ENCODE measurements at places on chromosomes 1 and 21.

- DNase-seq: no peak
Measured at GRCh38 chr21:44027607-44028286, 15.6 kb downstream of the TRAPPC10 start.

- DNase-seq: no peak
Measured at GRCh38 chr1:171212607-171213351, 27.7 kb downstream of the FMO2 start.

DNA sequence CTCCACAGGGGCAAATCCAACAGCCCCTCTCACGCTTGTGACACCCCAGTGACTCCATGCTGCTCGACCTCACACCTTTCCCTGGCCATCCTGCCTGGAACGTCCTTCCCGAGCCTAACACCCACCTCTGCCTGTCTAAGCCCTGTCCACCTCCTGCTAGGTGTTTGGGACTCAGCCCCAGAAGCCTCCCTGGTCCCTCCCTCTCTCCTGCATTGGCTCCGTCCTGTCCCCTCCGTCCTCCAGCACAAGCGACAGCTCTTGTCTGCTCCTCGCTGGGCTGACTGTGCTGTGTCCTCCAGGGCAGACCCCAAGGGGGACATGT is 102.0 kb upstream of the IFFO2 start:
- no peak for DNase-seq

DNA sequence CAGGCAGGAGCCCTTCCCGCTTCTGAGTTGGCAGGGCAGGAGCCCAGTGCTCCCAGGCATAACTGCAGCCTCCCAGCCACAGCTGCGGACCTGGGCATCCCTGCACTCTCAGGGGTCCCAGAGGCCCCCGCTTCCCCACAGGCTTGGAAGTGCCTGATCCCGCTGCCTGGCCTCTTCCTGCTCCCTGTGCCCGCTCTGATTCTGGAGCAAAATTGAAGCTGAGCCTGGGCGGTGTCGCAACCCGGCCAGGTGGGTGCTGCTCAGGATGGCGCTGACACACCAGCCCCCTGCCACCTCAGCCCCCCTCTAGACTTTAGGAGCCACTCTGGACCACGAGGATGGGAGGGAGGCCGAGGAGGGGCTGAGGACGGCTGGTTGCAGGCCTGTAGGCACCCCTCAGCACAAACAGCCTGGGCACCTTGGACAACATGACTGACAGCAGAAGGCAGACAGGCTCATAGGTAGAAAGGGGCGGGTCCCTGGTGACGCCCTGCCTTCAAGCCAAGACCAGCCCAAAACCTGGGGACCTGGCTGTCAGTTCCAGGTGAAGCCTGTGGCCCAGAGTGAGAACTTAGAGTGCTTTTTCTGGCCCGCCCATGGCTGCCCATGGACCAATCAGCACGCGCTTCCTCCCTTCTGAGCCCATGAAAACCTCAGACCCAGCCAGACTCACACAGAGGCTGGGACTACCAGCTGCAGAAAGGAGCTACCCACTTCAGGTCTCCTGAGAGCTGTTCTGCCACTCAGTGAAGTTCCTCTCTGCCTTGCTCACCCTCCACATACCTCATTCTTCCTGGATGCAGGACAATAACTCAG is 7.2 kb downstream of the HLCS start:
- no peak for DNase-seq

- no peak for DNase-seq
Measured at GRCh38 chr21:36518883-36519492, 39.1 kb upstream of the CLDN14 start.

- DNase-seq: no peak
Measured at GRCh38 chr1:46114925-46115603, 17.4 kb downstream of the PIK3R3 start.

- peak; percentile 60 for DNase-seq
Measured at GRCh38 chr1:248822148-248823032, 3.3 kb downstream of the SH3BP5L start.

GRCh38 chr1:210625715-210626114 is 297.0 kb downstream of the HHAT start:
- DNase-seq: no peak

DNA sequence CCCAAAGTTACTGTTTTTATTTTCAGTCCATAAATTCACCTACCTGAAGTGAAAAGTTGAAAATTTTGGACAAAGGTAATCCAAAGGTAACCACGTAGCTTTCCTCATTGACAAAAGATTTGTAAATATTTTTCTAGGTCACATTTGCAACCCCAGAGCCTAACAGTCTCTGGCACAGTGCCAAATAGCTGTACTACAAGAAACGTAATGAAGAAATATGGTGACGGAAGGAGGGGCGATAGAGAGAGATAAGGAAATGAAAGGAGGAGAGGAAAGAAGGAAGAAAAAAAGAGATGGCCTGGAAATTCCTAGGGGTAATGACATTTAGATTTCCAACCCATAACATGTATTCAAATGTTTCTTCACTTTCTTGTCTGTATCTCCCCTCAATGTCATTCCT is 159.4 kb downstream of the BARHL2 start:
- DNase-seq: no peak

GRCh38 chr1:178310685-178311105 is 186.1 kb downstream of the CLEC20A start:
- DNase-seq: no peak
